Iris pigment epithelial cell (primary cell): ENCODE measurements at places on chromosomes 6 and 20.

GRCh38 chr20:46657137-46657536 is 5.9 kb upstream of the SLC13A3 start:
- no peak for DNase-seq

DNA sequence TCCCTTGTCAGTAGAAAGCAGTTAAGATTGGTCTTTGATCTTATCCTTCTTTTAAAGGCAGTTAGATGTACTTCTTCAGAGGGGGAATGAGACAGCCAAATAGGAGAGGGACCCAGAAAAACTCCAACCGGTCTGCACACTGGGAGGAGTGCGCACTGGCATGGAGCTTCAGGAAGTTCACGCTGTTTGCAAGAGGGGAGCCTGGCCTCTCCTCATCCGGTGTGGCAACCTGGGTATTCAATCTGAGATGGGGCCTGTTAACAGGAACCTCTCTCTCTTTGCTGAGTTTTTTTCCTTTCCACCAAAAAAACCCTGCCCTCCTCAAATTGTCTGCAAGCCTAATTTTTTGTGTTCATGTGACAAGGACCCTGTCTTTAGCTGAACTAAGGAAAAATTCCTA is 162.5 kb upstream of the OLIG3 start:
- DNase-seq = no peak

DNA sequence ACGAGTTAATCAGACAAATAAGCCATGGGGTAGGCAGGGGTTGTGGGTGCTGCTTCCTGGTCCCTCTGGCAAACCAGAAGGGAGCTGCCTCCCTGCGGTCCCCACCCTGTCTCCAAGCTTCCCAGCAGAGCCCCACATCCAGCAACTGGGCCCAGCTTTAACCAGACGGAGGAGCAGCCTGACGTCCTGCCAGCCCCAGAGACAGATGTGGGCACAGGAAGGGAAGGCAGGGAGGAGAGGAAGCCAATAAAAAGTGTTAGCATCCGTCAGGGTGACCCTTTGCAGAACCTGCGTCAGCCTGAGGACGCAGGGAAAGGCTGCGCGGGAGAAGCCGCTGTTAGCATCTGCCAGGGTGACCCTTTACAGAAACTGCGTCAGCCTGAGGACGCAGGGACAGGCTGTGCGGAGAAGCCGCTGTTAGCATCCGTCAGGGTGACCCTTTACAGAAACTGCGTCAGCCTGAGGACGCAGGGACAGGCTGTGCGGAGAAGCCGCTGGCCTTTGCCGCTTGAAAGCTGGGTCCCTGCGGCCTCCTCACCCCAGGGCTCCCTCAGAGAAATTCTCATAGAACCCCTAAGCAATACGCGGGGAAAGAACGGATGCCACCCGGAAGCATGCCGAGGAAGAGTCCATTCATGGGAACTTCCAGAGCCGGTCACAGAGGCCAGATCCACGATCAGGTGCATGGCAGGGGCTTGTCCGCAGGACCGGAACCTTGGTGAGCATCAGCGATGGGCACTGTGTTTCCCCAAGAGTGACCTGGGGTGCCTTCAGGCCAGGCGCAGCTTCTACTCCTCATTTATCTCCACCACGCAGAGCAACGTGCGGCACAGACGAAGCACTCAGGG is 15.9 kb downstream of the DLL1 start:
- no peak for DNase-seq

DNA sequence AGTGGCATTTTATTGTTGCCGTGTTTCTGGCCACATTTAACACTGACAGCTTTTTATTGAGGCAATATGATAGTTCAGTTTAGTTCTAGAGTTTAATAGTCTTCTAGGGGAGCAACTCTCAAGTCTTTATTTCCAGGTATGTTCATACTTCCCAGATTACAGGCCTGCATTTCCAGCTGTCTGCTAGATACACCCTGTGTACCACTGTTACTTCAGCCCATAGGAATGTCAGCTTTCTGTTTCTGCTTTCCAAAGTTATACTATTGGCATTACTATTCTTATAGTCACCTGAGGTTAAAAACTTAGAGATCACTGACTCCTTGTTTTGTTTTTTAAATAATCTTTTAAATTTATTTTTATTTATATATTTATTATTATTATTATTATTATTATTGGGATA is 7.6 kb downstream of the ZNF451 start:
- peak; percentile 54 for DNase-seq

- DNase-seq = no peak
Observed at GRCh38 chr6:111338843-111339242, 144.2 kb downstream of the REV3L start.

GRCh38 chr6:99711302-99711701 is 104.7 kb downstream of the PRDM13 start:
- DNase-seq = no peak

DNA sequence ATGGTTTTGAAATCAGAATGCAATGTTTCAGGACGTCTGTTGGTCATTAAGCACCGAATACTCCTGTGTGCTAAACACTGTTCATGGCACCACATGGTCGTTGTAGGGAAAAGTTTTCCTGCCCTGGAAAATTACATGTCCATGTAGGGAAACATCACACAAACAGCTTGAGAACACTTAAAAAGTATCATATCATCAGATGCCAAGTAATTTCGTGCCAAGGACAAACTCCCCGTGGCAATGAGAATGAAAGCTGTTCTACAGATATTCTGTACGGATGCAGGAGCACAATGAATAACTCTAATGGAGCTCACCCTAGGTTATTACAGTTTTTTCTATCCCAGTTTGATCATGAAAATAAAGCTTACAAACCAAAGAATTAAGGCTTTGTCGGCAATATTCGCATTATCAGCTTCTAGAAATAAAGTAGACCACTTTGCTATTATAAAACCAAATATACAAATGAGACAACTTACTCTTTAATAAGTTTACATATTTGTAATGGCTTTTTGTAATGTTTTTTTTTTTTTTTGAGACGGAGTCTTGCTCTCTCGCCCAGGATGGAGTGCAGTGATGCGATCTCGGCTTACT is 4.6 kb upstream of the DST start:
- no peak for DNase-seq

DNA sequence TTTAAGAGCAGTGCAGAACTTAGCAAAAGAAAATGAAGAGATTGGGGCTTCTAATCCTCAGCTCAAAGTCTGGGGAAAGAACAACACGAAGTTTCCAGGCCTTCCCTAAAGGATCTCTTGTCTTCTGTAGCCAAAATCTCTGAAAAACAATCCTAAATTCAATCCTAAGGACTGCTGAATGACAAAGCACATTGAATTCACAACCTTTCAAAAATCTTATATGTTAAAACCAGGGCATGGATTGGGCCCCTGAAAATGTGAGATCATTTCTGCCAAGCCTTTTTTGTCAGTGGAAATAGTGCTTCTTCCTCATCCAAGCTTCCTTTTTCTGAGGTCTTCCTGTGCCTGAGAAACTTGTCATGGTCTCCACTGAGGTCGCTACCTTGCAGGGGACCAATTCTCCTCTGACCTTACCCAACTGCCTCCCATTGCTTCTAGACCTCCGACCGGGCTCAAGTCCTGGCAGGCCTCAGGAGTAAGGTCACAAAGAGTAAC is 126.2 kb upstream of the ARID1B start:
- DNase-seq = no peak

- DNase-seq = peak; percentile 91
Observed at GRCh38 chr20:44104798-44105517, 82.0 kb downstream of the JPH2 start.

DNA sequence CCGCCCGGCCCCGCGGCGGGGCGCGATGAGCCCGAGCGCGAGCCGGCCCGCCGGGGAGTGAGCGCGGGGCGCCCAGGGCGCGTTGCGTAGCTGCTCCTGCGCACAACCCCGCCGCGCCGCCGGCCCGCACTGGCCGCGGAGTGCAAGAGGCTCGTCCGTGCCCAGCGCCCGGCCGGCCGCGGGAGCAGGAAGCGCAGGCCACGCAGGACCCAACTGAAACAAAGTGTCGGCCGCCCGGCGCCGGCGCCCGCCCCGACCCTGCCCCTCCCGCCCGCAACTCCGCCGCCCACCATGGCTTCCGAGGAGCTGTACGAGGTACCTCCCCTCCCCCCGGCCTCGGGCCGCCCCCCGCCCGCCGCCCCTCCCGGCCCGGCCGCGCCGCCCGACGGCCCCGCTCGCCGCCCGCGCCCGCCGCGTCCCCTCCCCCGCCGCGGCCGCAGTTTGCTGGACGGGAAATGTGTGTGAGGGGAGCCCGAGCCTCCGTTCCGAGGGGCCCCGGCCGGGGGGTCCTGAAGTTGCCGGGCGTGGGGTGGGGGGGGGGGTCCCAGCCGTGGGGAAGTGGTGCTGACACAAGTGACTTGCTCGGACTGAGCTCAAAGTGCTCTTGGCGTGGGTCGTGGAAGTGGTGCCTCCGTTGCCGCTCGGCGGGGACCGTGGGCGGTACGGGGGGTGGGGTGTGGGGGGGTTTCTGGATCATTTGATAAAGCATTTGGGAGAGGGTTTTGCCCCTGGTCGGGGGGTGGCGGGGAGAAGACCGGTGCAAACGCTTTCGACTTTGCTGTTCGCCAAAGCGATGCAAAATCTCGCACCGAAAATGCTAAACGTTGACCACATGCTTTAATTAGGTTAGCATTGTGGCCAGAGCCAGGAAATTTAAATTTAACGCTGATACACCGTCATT is 539 bp downstream of the CDYL start:
- DNase-seq = peak; percentile 66

- DNase-seq = no peak
Observed at GRCh38 chr20:13778827-13779226, 5.9 kb downstream of the ESF1 start.

DNA sequence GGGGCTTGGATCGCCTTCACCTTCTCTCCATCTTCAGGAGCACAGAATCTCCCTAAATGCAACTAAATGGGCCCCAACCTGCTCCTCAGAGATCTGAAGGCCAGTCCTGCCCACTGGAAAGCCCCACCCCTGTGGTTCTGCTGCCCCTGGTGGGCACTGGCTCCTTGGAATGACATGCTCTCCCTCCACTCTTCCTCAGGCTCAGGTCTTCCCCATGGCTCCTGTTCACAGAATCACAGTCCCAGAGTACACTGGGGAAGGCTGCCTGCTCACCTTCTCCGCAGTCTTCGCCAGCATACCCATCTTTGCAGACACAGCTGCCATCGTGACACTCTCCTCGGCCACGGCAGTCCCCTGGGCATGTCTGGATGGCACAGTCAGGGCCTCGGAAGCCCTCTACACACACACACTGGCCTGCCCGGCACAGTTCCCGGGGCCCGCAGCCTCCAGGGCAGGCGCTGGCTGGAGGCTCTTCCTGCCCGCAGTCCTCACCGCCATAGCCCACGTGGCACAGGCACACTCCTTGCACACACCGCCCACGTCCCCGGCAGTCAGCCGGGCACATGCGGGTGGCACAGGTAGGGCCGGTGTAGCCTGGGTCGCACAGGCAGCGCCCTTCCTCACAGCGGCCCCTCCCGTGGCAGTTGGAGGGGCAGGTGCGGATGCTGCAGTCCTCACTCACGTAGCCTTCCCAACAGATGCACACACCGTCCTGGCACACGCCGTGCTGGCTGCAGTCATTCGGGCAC is 13.6 kb downstream of the TNXB start:
- no peak for DNase-seq

DNA sequence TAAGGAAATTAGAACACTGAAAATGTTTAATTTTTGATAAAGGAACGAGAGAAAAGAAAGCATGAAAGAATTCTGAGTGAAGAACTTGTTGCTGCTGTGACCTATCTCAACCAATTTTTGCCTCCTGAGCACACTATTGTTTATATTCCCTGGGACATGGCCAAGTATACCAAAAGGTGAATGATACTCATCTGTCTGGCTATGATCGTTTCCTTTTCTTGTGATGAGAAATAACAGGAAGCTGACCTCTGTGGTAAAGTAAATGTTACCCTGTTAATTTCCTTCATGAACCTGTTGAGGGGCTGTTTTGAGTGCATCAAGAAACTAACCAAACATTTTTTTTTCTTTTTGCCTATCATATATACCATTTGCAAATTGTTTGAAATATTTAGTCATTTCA is 69.1 kb downstream of the FIG4 start:
- peak; percentile 39 for DNase-seq

- peak; percentile 69 for DNase-seq
Observed at GRCh38 chr6:25223490-25223991, 55.6 kb upstream of the CARMIL1 start.
